ENCODE measurements at places on chromosomes 1 and 21.

DNA sequence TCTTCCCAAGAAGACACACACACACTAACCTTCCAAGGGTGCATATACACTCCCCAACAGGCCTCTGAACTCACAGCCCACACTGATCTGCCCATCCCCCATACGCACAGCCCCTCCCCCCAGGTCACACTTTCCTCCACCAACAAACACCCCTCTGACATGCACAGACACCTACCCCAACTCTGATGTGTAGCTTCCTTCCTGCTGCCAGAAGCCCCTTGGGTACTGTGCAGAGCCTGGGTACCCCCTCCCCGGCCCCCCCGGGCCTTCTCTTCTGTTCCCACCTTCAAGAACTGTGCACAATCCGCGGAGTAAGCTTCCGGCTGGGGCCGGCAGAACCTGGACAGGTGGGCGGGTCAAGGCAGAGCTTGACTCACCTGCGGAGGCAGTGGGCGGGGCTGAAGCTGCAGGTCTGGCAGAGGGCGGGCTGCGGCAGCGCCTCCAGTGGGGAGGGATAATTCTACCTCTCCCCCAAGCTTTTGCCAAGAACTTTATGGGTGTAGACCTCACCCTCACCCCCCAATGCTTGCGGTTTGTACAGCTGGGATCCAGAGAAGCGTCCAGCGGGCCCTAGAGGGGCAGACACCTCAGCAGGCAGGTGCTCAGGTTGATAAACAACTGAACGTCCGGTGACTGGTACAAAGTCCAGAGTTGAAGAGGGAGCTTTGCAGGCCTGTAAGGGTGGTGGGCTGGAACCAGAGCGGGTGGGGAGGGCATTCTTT is at the start of gene C1orf210:
C1orf210 (minus strand) TSS at position 313 of the 722 bp plus-strand sequence. CDS start 2,311 bp downstream, outside the sequence.
- DNase-seq, result peak; percentile 90

DNA sequence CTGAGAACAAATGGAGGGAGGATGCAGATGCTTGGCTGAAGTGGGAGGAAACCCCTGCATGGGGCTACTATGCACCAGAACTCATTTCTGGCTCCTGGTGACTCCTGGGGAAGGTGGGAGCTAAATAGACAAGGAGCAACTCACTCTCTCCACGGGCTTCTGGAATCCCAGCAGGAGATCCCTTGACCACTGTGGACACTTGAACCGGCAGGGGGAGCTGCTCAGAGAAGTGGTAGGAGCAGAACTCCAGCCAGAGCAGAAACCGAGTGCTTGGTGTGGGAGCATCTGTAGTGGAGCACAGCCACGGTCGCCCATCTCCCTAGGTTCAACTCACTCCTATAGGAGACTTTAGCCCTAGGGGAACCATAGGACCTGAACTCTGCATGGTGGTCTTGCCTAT is 205.6 kb upstream of the GJB5 start:
- DNase-seq, result peak; percentile 47

DNA sequence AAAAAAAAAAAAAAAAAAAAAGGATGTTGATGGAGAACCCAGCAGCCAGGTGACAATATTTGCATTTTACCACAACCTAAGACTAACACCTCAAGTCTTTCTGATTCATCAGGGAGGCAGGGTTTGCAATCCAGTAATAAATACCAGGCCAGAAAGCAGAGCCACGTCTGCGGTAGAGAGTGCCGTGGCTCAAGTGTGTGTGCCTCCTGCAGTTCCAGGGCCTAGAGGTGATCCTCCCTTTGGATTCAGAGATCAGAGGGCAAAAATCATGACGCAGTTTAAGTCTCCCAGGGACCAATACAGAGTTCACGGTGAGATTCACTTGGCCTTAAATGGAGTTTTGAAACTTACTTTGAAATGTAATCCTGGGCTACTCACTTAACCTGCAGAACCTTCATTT is 34.9 kb downstream of the TMCO4 start:
- DNase-seq, result peak; percentile 46

- DNase-seq, result peak; percentile 23
Measured at GRCh38 chr1:244778344-244778743, 57.1 kb upstream of the COX20 start.

DNA sequence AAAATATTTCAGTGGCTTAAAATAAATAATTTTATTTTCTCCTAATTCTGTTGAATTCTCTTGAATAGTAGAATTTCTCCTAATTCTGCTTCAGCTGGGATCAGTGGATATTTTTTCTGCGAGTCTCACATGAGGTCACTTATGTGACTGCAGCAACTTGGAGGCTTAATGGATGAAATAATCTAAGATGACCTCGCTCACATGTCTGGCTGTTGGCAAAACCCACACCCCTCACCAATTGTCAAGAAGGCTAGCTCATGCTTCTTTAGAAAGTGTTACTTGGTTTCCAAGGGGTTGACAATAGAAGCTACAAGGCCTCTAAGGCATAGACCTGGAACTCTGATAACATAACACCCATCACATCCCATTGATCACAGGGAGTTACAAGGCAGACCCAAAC is 156.9 kb upstream of the DPYD start:
- no peak for DNase-seq

DNA sequence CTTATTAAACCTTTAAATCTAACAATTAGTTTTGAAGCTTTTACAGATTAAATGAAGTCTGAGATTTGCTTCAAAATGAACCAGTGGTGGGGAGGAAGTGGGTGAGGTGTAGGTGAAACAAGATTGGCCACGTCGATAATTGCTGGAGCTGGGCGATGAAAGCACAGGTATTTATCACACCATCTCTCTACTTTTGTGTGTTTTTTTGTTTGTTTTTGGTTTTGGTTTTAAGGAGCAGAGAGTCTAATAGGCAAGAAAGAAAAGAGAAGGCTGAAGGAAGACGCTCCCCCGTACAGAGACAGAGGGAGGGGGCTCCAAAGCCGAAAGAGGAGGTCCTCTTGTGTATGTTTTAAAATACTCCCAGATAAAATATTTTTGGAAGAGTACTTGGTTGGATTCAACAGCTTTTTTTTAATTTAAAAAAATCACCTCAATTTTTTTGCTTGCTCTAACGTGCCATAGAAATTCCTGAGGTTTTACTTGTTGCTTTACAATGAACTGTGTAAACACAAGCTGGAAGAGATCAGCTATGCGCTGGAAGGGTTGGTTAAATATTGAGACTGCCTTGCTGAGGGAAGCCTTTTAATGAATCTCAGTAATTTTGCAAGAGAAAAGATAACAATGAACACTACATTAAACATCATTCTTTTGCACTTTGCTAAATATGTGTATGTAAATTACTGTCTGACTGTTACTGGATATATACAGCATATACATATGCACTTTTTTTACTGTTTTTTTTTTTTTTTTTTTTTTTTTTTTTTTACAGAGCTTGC is 6.7 kb upstream of the LGALS8 start:
- no peak for DNase-seq

DNA sequence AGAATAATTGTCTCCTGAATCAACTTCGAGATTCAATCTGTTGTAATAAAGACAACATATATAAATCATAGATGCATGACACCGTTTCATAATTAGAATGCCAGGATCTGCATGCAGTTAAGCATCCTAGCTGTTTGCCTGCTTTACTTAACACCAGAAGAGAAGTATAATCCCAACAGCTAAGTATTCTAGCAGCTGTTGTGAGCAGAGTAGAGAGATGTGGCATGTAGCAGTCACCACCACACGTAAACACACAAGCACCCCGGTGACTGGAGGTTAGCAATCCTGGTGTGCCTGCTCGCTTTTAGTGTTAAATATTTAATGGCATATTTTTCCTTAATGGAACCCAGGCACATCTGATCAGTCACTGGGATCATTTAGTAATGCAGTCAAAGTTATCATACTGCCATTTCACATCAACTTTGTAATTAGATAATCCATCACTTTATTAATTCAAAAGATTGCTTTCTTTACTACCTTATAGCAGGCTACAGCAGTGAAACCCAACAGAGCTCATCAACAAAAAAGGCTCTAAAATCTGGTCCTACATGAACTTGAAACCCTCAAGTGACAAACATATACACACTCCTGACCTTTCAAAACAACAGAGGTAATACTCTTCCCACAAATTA is 187.9 kb downstream of the SMYD3 start:
- no peak for DNase-seq

DNA sequence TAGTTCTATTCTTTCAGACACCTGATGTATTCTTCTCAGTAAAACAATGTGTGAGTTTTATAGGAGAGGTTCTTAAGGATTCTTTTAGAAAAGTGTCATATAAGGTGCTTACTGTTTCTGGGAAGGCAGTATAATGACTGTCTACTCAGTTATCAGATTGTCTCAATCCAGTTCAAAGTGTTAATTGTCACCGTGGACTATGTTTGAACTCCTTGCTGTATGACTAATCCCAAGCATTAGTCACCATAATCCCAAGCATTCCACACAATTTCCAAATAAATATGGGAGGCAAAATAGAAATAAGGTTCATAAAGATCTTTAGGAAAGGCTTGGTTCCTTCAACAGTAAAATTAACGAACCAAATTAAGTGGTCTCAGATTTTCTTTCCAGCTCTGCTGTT is 342.1 kb upstream of the NR5A2 start:
- peak; percentile 30 for DNase-seq

DNA sequence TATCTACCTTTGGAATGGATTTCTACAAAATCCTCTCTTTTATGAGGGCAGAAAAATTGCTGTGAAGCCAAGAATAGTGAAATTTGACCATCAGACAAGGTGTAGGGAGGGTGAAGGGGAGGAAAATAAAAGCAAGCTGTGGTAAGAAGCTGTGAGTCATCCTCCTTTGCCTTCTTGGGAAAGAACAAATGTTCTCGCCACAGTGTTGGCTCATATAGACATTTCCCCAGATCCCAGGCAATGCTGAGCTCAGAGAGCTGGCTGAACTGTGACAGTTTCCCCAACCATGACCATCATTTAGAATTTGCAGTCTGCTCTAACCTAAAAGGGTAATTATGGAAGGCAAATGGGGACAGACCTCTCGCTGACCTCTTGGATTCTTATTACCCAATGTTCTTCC is 235.4 kb downstream of the PBX1 start:
- DNase-seq, result no peak

- no peak for DNase-seq
Measured at GRCh38 chr1:116855191-116855619, 54.5 kb upstream of the PTGFRN start.

- DNase-seq, result no peak
Measured at GRCh38 chr1:146036241-146036964, 14.9 kb upstream of the HJV start.

DNA sequence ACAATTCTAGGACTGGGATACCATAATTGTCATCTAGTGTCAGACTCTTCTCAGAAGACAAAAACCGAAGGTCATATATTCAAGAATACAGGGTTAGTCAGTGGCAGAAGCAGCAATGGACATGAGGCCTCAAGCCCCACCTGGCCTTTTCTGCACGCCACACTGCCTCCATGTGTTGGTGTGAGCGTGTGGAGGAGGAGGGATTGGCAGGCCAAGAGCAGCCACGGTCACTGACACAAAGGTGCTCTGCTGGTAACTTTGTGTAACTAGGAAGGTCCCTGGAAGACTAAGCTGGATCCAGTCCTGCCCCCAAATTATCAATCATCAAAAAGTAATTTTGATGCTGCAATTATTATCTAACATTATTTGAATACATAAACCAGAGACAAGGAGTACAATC is 34.9 kb downstream of the HSF2BP start:
- no peak for DNase-seq

DNA sequence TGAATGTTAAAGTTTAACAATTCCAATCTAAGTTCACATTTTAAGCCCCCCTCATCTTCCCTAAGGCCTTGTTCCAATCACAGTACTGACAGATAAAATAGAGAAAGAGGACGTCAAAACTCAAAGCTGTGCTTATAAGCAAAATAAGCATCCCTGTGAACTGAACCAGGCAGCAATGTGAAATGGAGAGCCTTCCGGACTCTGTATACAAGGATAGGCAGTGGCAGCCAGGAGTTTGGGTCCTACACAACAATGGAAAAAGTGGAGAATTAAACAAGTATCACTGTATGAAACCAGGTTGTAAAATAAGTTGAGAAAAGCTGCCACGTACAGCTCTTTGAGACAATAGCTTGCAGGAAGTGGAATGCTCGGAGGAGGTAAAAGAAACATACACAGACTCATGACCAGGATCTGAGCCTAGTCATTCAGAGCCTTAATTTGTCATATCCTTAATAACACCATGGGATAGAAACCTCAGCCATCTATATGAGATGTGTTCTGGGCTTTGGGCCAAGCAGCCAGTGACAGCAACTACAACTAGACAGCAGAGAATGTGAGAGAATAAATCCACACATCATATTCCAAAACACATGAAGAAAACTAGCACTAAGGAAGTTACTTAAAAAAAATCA is 55.2 kb upstream of the PALMD start:
- DNase-seq, result no peak

- no peak for DNase-seq
Measured at GRCh38 chr1:3351449-3352298, 102.8 kb upstream of the ARHGEF16 start.

- DNase-seq, result no peak
Measured at GRCh38 chr1:62003777-62004176, 190.9 kb upstream of the L1TD1 start.

- no peak for DNase-seq
Measured at GRCh38 chr1:27529704-27530018, 39.7 kb upstream of the WASF2 start.

- DNase-seq, result no peak
Measured at GRCh38 chr1:198147216-198147615, 9.6 kb upstream of the NEK7 start.

DNA sequence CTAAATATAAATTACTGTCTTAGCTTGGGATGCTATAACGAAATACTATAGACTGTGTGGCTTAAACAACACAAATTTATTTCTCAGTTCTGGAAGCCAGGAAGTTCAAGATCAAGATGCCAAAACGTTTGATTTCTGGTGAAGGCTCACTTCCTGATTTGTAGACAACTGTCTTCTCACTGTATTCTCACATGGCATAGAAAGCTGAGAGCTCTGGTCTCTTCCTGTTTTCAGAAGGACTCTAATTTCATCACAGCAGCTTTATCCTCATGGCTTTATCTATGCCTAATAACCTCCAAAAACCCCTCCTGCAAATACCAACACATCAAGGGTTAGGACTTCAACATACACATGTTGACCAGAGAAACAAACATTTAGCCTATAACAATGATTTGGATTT is 1795.5 kb downstream of the MRPL39 start:
- no peak for DNase-seq

DNA sequence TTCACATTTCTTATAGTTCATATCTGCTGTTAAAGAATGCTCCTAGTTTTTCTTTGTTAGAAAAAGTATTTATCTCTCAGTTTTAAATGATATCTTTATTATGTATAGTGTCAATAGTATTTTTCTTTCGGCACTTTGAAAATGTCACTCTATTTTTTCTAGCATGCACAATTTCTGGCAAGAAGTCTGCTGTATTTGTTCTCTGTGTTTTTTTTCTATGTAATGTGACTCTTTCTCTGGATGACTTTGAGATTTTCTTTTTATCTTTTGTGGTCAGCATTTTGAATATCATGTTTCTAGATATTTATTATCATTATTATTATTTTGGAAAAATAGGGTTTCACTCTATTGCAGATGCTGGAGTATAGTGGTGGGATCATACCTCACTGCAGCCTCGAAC is 285.2 kb downstream of the PTGER3 start:
- DNase-seq, result no peak

- no peak for DNase-seq
Measured at GRCh38 chr1:119779869-119780356, 11.2 kb upstream of the HMGCS2 start.

- DNase-seq, result no peak
Measured at GRCh38 chr1:34739613-34740012, 15.2 kb upstream of the GJB5 start.

GRCh38 chr1:241738284-241739078 is 86.4 kb downstream of the WDR64 start:
- DNase-seq, result no peak
